NCI-H1105 treated with DMSO at 0.1 percent for 48 hours (cell line): ENCODE measurements at places on chromosomes 3 and 15.

- DNase-seq = peak; percentile 51
These were observed 470.8 kb downstream of the SOX2 start for GRCh38 chr3:182182531-182182968.

DNA sequence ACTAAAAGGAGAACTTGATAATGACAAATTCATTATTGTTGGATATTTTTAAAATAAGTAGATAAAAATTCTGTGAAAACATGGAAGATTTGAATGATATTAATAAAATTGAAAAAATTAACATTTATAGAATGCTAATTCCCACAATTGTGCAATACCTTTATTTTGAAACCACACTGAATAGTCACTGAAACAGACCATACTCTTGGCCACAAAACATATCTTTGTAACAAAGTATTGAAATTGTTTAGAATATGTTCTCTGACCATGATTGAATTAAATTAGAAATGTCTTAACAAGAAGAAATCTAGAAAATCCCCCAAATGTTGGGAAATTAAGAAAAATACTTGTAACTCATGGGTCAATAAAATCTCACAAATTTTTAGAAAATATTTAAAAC lies 49.2 kb downstream of the ARHGAP11B start:
- DNase-seq = no peak

- DNase-seq = no peak
These were observed 75.6 kb downstream of the LINGO1 start for GRCh38 chr15:77557144-77557543.

DNA sequence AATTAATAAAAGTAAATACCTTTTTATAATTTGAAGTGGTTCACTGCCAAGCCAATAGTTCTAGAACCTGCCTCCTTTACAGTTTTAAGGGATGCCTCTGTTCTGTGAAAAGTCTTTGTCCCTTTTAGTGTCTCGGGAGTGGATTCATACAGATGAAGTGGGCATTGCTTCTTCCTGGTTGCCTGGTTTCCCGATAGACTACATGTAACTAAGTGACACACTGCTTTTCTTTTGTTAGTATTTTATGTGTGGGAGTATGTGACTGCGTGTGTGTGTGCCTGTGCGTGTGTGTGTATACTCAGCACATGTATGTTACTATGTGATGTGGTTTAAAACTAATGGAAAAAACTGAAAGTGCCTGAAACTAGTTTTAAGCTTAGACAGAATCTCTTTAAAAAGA lies 21.1 kb downstream of the PSMD6 start:
- no peak for DNase-seq

DNA sequence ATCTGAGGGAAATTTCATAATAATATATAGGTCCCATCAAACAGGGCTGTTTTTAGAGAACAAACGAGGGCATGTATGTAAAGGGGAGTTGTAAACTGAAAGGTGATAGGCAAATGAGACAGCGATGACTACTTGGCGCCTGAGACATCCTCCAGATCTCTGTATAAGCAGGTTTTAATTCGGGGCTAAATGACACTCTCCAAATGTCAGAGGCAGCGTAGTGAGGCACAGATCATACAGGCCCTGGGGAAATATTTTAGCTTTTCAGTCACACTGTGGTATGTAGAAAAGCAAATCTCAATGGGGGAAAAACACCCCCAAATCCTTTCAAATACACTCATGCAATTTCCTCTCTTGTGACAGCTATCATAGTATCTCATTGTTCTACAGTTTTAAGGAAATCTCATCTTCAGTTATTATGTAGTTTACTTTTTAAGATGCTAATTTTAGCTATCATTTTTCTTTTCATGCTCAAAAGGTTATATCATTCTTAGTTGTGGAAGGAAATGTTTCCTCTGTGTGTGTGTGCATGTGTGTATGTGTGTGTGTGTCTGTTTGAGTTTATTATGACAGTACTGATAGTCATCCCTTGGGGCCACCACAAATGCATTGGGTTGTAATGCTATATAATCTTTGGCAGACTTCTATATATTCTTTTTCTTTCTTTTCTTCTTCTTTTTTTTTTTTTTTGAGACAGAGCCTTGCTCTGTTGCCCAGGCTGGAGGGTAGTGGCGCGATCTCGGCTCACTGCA lies 1.1 kb downstream of the TPRG1 start:
- DNase-seq = no peak

DNA sequence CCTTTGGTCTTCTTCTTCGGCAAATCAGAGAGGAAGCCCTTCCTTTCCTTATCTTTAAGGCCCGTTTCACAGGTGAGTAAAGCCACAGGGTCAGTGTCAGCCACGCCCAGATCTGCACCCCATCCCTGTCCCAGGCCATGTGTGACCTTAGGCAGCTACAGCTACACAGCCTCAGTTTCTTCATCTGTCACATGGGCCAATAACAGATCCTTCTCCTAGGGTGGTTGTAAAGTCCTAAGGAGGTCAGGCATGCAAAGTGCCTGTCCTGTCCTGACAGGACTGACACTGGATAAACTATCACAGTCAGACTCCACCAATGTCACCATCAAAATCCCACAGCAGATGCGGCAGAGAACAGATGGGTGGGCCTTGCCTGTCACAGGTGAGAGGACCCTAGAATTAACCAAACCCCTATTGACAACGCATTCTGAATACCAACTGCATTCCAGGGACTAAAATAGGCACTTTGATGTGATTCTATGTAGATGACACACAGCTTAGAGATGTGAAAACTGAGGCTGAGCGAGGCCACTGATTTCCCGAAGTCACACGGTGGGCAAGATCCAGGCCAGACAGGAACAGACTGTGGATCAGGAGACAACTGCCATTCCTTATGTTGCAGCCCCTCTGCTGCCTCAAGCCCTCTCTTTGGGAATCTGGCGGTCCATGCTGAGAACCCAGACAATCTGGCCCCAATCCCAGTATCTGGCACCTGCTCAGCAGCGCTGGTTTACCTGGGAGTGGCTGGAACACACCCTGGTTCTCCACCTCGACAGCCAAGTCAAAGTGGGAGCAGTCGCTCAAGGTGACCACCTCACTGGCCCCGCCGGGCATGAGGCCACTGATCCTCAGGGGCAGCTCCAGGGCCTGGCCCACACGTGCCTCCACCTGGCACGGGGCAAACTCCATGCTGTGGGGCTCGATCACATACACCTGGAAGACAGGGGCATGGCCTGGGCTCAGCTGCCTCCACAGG lies 48.7 kb downstream of the NUP210 start:
- DNase-seq = no peak

DNA sequence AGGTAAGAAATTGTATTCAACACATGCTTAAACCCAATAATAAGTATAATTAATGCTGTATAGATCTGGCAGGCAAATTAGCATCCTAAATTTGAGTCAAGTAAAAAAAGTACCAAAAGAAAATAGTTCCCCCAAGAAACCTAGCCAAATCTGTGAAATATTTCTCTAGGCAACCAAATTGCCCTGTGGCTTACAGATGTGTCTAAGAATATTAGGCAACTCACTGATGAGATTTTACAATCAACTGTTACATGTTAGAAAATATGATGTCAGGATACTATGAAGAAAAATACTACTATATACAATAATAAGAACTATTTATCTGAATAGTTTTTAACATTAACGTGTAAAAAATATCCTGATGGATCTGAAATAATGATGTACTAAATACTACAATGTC lies 397.1 kb downstream of the TIGIT start:
- no peak for DNase-seq

DNA sequence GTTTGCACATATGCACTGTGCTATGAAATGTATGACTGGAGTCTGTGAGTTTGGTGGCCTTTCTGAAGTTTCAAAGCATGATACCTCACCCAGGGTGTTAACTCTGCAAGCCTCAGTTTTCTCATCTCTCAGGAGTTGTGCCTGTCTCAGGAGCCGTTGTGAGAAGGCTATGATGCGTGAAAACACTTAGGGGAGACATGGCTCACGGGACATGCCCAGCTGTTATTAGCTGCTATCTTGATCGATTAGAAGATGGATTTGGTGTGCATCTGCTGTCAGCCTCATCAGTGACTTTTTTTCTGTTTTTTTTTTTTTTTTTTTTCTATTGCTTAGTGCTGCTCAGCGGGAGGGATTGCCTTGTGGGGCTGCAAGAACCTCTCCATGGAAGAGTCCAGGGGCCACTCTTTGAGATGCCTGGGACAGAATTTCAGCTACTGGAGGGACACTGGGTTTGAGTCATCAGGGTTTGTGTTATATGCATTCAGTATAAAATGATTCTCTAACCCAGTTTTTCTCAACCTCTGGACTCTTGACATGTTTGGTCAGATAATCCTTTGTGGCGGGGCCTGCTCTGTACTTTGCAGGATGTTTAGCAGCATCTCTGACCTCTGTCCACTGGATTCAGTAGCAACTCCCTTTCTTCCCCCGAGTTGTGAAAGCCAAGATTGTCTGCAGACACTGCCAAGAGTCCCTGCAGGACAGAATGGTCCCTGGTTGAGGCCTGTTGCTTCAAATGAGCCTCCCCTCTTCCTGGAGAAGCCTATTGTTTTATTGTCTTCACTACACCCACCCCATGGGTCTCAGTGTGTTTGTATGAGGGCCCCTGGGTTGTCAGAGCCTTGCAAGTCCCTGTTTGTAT lies 181.4 kb downstream of the CACNA2D3 start:
- DNase-seq = no peak

DNA sequence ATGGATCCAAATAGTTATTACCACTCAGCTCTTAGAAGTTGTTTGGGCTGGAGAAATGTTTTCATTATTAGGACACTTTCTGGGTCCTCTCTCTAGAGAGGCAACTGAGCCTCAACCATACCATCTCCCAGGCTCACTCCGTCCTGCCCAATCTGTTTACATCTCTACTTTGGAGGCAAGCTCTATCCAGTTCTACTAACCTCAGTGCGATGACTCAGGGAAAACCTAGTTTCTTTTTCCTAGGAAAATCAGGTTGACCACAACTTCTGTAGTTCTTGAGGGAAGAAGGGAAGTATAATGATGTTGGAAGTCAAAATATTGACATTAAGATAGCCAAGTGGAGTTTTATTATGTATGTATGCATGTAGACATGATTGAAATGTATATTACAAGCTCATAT lies 40.4 kb downstream of the LPP start:
- no peak for DNase-seq

DNA sequence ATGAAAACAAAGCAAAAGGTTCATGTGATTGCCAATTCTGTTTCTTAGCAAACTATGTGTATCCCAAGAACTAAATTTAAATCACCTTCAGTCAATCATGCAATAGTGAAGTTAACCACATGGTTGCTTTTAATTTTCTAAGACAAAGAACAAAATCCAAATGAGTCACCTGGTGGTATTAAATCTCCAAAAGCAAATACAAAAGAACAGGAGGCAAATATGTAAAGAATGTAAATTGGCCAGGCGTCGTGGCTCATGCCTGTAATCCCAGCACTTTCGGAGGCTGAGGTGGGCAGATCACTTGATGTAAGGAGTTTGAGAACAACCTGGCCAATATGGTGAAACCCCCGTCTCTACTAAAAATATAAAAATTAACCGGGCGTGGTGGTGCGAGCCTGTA lies 54.2 kb upstream of the PIK3R4 start:
- DNase-seq = no peak

GRCh38 chr3:12840591-12841148 lies 695 bp downstream of the RPL32 start:
- DNase-seq = no peak

- DNase-seq = no peak
These were observed 9.5 kb upstream of the ABHD17C start for GRCh38 chr15:80685628-80686027.

DNA sequence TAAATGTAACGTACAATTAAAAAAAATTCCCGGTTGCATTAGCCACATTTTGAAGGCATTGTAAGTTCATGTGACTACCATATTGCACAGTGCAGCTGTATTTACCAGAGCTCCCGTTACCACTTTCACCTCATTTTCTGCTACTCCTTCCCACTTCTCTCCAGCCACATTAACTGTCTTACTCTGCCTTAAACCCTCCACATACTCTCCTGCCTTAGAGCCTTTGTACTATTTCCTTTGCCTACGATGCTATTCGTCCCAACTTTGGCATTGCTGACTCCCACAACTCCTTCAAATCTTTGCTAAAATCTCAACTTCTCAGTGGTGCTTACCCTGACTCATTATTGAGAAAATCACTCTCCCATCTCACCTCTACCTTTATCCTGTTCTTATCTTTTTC lies 115.2 kb downstream of the CADM2 start:
- no peak for DNase-seq

- DNase-seq = no peak
These were observed 143.3 kb upstream of the SLCO3A1 start for GRCh38 chr15:91710080-91710698.

DNA sequence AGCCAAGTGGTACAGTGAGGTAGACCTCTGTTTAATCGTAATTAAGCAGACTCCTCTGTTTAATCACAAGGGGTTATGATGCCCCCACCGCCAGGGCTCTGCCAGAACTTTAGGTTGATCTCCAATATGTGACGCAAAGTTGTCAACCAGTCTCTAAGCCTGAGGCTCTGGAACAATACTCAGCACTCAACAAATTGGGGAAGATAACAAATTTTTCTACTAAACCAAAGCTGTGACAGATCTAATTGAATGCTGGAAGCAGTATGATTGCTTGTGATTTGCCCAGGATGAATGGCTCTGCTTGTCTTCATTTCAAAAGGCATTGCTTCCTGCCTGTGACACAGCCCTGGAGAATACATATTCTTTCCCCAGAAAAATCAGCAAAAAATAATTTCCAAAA lies 57.1 kb downstream of the SNTN start:
- no peak for DNase-seq

DNA sequence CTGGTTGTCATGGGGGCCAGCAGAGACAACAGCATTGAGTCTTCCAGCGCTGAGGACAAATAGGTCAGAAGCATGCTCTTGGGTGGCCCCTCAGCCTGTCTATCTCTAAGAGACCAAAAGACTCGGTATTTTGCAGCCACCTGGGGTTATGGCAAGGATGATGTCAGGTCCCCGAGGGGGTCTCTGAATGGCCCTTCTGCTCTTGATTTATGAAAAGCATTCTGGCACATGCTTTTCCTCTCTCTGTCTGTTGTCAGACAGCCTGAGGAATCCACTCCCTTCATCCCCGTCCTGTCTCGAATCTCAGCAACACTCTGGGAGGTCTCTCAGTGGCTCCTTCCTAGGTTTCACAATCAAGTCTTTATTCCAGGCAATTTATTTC lies 156.6 kb upstream of the RGMA start:
- DNase-seq = no peak

- no peak for DNase-seq
These were observed 68.4 kb downstream of the MGLL start for GRCh38 chr3:127753898-127754410.

- DNase-seq = no peak
These were observed 570 bp downstream of the SACM1L start for GRCh38 chr3:45689787-45690145.

DNA sequence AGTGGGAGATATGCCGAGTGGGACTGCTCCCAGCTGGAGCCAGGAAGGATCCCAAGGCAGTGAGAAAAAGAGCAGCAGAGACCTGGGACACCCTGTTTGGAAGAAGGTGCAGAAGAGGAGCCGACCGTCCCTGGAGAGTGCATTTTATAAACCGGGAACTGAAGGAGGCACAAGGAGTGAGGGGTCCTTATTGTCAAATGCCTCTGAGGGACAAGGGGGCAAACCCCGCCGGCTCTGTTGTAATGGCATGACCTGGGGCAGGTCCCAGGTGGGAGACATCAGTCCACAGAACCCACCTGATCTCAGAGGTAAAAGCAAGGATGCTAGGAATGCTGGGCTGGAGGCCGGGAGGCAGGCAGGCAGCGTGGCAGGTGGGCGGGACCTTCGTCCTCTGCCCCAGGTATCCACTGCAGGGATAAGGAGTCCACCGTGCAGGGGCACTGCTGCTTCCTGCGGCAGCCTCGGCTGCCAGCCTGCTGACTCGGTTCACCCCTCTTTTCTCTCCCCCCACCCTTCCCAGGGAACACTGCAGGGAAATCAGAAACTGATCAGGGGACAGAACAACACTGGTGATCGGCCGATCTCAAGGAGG lies 26.9 kb downstream of the ADAMTS17 start:
- DNase-seq = no peak
